Urinary bladder (tissue), 4 donors: ENCODE measurements at places on chromosomes 13 and 19.
A peak's percentile ranks its signal among the peaks of the same experiment; 100 is the strongest.

- no peak for DNase-seq
These were observed 3.9 kb downstream of the ANKRD24 start for GRCh38 chr19:4186087-4186993.

DNA sequence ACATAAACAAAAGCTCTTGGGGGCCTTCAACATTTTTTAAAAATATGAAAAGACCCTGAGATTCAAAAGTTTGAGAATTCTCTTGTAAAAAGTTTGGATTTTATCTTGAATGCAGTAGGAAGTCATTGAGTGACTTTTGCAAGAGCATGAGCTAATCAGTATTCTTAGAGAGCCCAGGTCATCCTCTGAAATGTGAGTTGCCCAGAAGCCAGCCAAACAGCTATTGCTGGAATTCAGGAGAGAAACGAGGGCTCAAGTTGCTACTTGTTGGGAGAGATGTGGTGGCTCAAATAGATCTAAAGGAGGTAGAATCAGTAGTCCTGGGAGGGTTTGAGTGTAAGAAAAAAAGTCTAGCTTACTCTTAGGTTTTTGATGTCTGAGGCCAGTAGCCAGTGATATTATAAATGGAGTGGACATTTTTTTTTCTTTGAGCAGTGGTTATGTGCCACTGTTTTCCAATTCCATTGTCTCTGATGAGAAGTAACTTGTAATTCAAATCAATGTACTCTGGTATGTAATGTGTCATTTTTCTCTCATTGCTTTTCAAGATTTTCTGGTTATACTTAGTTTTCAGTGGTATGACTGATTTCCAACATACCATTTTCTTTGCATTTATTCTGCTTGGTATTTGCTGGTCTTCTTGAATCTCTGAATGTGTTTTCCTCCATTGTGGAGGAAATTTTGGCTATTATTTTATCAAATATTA is 30.7 kb downstream of the LMO7 start:
- DNase-seq = no peak

GRCh38 chr13:23375001-23375971 is 58.2 kb downstream of the SACS start:
- DNase-seq = peak; percentile 62

DNA sequence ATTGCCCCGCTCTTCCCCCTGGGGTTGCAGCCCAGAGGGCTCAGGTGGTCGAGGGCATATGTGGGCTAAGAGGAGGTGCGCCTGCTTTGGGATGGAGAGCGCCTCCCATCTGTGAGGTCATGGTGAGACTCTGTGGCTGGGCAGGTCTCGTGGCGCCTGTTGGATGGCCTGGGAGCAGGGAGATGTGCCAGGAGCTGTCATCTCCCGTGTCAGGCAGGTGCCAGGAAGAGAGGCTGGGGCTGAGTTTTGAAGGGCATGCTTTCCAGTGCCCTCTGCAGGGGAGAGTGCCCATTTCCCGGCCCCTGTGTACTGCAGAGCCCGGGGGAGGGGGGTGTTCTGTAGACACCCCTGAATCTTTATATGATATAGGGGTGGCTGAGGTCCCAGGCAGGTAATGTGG is 2.8 kb downstream of the WTIP start:
- no peak for DNase-seq

DNA sequence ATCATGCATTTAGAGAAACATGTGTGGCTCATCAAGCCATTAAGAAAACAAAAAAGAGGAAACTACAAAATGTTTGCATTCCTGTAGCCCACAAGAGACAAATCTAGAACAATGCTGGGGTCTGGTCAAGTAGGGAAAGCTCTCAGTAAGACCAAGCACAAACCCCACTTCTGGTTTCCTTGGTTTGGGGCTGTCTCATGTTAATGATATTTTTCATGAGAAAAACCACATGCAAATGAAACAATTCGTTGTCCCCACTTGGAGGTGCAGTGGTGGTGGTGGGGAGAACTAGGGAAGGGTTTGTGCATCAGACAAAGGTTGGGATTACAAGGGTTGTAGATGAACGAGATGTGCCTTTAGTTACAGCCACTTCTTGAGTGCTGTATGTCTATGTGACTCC is 7.0 kb upstream of the RB1 start:
- no peak for DNase-seq

DNA sequence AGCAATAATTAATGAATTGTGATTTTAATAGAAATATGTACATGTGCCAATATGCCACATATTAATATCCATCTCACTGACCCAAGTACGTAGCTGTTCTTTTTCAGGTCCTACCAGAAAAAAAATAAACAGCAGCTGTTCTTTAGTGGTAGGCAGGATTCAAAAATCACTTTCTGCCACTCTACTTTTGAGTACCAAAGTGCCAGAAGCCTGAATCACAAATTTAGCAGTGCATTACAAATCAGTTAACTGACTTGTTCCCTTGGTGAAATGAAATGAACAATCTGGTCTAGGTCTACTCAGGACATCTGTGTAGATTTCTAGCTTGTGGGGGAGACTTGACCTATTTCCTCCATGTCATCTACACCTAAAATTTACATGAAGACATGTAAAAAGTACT is 775.5 kb upstream of the GPC6 start:
- DNase-seq = no peak

DNA sequence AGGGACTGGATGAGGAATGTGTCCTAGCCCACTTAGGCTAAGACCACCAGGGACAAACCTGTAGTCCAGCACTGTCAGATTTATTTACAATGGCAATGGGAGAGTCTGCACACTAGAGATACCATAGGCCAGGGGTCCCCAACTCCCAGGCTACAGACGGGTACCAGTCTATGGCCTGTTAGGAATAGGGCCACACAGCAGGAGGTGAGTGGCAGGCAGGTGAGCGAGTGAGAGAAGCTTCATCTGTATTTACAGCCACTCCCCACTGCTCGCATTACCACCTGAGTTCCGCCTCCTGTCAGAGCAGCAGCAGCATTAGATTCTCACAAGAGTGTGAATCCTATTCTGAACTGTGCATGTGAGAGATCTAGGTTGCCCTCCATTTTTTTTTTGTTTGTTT is 2.4 kb downstream of the THAP8 start:
- no peak for DNase-seq
